Activated naive CD8-positive, alpha-beta T cell treated with anti-CD3 and anti-CD28 coated beads, Interleukin-2, amount 10 ng/mL, durations not matched to agents 7 days and 5 days (primary cell): ENCODE measurements at places on chromosomes 3 and 15. TPM values are rescaled to one million over a fixed set of nuclear protein-coding genes. Genes with fewer than 3 reads are reported as not detected.

GRCh38 chr15:101496198-101496986 lies 6.9 kb upstream of the PCSK6 start:
- no peak for DNase-seq
- peak overlapping the region; percentile 8 for H3K27ac ChIP-seq
- no peaks in the 10 kb centered on the region for H3K36me3 ChIP-seq

GRCh38 chr15:47721676-47722075 lies 4.4 kb downstream of the SEMA6D start:
- no peaks in the 10 kb centered on the region for H3K36me3 ChIP-seq
- H3K4me1 ChIP-seq = no peaks in the 10 kb centered on the region

DNA sequence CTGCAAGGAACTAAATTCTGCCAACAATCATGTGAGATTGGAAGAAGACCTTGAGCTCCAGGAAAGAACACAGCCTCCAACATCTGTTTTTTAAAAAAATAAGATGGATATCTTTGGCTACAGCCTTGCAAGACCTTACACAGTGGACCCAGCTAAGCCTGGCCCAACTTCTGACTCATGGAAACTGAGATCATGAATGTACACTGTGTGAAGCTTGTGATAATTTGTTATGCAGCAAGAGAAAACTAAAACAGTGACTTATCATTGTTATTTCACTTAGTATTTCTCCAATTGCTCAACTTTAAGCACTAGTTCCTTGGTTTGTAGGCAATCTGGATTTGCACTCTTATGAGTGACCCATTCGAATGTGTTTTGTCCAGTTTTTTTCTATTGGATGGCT lies 29.3 kb downstream of the SHQ1 start:
- no peak for DNase-seq
- H3K36me3 ChIP-seq = peaks cover 5% of the 10 kb centered on the region
- H3K4me1 ChIP-seq = peaks cover 10% of the 10 kb centered on the region
- no peak overlapping the region for H3K4me3 ChIP-seq

GRCh38 chr15:40776537-40777141 lies 6.9 kb downstream of the C15orf62 start:
- H3K4me1 ChIP-seq = peaks cover 12% of the 10 kb centered on the region
- H3K27me3 ChIP-seq = no peaks in the 10 kb centered on the region
- DNase-seq = no peak
- peak overlapping the region; percentile 39 for H3K27ac ChIP-seq
- H3K4me3 ChIP-seq = no peak overlapping the region
- H3K36me3 ChIP-seq = peaks cover 18% of the 10 kb centered on the region

- no peak overlapping the region for H3K27ac ChIP-seq
- no peaks in the 10 kb centered on the region for H3K4me1 ChIP-seq
- no peak for DNase-seq
- no peak overlapping the region for H3K4me3 ChIP-seq
- no peaks in the 10 kb centered on the region for H3K27me3 ChIP-seq
Observed at GRCh38 chr3:3068358-3068881, 41.8 kb downstream of the IL5RA start.

DNA sequence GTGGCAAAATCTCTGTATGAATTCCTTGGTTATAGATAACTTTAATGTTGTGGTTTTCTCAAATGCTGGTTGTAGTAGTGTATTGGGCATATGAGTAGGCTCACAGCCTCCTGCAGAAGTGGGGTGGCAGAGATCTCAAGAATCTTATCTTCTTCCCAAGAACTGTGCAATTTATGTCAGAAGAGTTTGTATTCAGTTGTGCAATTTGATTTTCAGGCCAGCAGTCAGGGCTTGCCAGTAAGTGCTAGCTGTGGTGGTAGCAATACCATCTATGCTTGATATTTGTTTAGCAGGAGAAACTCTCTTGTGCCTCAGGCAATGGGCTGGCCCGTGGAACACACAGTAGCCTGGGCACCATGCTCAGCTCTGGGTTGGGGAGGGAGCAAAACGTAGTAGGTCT lies 58.4 kb upstream of the GOLIM4 start:
- no peaks in the 10 kb centered on the region for H3K4me1 ChIP-seq
- no peaks in the 10 kb centered on the region for H3K36me3 ChIP-seq
- no peak for DNase-seq
- no peak overlapping the region for H3K4me3 ChIP-seq

Gene PLA2G4D
- not detected for total RNA-seq

Gene REC114
- not detected for total RNA-seq

Gene IRAK2
- 3.5 TPM for total RNA-seq
